ENCODE measurements at places on chromosomes 3 and 15.

- no peak for DNase-seq
Observed at GRCh38 chr3:24156466-24156865, 211.4 kb downstream of the NR1D2 start.

- DNase-seq = no peak
Observed at GRCh38 chr3:29554566-29554965, 273.7 kb downstream of the RBMS3 start.

GRCh38 chr3:19931180-19931692, 2.8 kb downstream of the EFHB start:
- DNase-seq = no peak

- no peak for DNase-seq
Observed at GRCh38 chr15:83318861-83319415, 34.5 kb upstream of the BNC1 start.

GRCh38 chr3:70889162-70890019, 577.0 kb upstream of the MDFIC2 start:
- DNase-seq = no peak

DNA sequence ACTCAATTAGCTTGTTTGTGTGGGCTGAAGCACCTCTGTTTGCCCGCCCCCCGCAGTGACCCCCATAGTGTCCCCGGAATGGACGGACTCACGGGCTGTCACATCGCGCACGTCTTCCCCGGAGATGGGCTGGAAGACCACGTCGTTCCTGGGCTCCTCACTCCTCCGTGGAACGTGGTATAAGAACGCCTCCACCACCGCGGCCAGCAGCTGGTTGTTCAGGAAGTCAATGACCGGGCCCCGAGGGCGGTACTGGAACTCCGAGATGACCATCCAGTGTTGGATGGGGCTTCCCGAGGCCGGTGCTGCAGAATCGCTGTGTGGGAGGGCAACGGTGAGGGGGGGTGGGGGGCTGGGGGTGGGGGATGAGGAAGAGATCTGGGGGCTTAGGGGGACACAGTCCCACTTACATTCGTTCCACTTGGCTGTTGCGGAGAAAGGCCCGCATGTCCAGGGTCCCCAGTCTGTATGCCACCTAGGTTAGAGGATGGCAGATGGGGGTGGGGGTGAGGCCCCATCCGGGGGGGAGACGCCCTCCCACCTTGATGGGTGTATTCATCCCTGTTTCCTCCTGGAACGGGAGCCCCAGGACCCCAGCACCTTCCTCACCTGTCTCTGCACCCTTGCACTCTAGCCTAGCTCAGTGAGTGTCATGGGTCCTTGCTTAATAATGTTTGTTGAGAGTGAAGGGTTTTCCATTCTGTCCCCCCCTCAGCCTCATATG, 30.2 kb downstream of the MUC20 start:
- DNase-seq = no peak

GRCh38 chr3:76152028-76152427, 366.7 kb upstream of the ZNF717 start:
- no peak for DNase-seq

DNA sequence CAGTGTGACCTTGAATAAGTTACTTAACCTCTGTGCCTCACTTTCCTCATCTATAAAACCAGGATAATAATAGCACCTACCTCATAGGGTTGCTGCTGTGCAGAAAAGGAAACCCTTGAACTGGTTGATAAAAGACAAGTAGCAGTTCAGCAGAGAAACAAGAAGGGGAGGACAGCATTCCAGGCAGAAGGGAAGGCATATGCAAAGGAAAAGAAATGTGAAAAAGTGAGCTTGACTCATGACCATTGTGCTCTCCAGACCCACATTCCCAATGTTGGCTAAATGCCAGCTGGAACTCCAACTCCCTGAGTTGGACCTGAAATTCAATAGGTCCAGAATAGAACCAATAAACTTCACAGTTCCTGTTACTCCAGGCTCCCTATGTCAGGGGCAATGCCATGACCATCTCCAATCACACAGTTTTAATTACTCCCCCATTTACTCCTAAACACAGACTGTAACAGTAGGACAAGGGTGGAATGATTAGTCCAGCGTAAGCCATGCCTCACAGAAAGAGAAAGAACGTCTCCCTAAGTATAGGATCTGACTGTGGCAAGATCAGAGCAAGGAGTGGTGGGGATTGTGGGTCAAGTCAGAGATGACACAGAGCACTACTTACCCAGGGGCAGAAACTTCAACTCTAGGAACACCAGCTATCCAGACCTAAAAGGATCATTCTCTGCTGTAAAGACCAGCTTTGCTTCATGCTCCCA, 26.9 kb downstream of the PRKAR2A start:
- DNase-seq = no peak

DNA sequence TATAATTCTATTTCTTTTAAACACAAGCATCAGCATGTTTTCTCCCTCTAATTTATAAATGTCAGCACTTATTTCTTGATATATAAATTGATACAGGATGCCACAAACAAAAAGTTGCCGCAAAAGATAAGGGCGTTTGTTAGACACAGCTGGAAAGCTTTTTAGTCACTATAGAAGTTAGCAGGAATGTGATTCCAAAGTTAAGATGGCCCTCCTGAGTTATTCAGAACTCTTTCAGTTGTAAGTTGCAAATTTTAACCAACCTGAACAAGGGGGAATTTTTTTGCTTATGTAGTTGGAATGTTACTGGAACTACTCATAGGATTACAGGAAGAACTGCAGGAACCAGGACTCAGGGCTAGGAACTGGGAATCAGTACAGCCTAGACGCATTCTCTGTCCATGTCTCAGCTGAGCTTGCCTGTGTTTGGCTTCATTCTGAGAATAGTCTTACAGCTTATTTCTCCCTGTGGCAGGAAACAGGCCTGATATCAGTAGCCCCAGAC, 166.3 kb downstream of the VGLL4 start:
- DNase-seq = no peak

GRCh38 chr3:176562331-176562730, 635.0 kb downstream of the TBL1XR1 start:
- DNase-seq = no peak

DNA sequence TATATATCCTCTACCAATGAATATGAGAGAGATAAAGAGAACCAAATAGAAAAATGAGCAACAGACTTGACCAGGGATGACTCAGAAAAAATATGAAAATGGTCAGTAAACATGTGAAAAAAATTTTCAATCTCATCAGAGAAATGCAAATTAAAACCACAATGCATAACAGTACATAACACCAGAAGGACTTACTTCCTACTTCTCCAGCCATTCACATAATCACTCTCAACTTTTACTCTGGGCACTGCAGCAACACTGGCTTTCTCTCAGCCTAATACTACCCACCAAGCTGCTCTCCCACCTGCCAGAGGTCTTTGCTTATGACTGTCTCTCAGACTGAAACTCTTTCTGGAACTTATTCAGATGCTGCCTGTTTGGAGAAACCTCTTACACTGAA, 49.4 kb downstream of the DPH6 start:
- DNase-seq = no peak

DNA sequence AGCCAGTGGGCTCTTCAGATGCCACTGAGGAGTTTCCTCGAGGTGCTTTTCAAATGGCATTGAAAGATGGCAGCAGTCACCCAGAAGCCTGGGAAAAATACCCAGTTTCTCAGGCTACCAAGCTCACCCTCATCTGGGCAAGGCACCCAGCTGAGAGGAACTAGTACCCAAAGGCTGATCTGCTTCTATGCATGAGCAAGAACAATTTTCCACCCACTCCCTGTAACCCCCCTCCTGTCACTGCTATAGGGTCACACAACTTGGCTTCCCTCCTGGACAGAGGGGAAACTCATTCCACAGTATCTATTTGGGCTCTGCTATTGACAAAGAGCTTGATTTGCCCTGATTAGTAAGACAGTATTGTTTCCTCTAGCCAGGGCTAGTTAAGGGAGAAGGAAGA, 31.9 kb downstream of the THRB start:
- no peak for DNase-seq

DNA sequence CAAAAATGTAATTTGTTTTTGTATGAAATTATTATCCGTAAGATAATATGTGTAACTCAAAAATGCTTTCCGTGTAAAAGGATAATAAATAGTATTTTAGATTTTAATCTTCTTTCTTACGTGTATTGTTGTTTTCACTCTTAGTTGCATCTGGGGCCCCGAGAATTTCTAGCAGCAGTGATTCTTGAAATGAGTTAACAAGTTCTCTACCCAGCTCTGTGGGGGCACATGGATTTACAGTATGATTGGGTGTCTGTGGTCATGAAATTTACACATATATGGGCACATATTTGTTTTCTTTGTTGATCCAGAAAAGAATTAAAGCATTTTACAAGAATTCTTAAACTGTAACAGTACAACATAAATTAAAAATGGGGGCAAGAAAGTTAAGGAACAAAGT, 145.9 kb upstream of the LRRFIP2 start:
- no peak for DNase-seq

- DNase-seq = no peak
Observed at GRCh38 chr3:172965256-172965655, 175.8 kb downstream of the SPATA16 start.

DNA sequence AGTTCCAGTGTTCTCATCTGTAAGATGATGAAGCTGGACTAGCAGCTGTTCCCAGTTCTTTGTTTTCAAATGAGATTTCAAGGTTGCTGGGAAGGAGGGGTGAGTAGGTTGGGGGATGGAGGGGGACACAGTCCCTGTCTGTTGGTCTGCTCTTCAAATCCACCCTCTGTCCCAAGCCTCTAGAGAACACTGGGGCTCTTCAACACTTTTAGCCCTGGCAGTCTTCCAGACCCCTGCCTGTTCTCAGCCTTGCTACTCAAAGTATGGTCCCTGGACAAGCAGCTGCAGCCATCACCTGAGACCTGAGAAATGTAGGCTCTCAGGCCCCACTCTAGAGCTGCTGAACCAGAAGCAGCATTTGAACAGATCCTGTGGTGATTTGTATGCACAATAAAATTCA, 41.3 kb downstream of the NEK11 start:
- no peak for DNase-seq

DNA sequence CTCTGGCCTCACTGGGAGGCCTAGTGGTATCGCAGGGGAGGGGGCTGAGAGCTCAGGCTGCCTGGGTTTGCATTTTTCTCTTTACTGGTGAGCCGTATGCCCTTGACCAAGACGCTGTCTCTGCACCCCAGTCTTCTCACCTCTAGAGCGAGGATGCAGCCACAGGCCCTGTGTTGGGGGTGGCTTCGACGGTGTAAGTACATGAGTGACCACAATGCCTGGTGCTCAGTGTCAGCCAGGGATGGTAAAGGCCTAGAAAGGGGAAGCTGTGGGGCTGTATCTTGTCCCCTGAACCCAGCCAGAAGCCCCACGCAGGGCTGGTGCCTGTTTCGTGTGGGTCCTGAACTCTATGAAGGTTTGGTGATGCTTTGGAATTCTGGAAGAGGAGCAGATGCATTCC, 19.8 kb downstream of the SYNM start:
- DNase-seq = no peak

DNA sequence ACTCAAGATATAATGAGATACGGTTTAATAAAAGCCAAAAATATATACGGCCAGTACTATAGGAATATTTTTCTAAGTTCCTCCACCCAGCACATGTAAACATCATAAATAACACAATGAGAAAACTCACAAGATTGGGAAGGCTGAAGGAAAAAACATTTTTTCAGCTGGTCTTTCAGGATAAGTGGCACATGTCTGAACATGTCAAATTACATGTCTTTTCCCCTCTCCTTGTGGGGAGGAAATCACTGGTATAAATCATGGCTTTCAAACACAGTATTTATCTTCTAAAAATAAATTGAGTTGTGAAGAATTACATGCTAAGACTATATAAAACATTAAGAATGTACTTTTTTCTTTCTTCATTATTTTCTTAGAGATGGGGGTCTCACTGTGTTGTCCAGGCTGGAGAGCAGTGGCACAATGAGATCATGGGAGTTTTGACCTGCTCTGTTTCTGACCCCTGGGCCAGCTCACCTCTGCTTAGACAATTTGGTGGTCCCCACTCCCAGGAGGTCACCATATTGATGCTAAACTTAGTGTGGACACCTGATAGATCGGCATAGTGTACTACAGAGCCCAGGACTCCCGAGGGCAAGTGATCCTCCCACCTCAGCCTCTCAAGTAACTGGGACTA, 32.8 kb downstream of the ETV5 start:
- DNase-seq = no peak

- no peak for DNase-seq
Observed at GRCh38 chr15:90060797-90061196, 41.5 kb downstream of the IDH2 start.

- no peak for DNase-seq
Observed at GRCh38 chr15:55649058-55649423, 60.9 kb upstream of the PYGO1 start.

GRCh38 chr15:59401824-59402569, 29.3 kb upstream of the MYO1E start:
- DNase-seq = no peak

DNA sequence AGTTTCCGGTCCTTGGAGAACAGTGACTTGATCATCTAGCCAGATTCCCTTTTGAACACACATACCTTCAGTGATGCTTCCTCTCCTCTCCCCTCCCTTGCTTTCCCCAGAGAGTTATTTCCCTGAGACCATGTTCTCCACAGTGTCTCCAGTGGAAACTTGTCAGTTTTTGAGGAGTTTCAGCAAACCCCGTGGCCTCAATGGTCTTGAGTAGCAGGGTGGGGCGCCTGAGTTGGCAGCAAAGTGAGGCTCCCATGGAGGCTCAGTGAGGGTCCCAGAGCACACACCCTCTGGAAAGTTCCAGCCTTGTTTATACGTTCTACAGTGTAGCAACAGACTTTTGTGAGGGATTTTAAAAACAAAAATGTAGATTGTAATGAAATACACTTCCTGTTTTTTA, 135.1 kb downstream of the LRRC28 start:
- DNase-seq = no peak

DNA sequence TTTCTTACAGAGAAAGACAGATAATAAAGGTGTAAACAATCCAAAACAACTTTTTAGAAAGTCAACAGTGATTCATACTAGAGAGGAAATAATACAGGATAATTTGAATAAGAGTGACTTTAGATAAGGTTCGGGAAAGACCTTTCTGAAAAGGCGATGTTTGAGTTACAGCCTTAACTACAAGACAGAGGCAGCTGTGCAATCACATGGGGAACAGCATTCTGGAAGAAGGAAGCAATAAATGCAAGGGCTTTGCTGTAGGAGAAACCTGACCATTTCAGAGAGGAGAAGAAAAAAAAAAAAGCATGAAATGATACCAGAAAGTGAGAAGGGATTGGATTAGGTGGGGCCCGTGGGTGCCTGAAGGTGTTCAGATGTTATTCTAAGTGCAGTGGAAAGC, 200.6 kb upstream of the ATP11B start:
- DNase-seq = no peak

- DNase-seq = no peak
Observed at GRCh38 chr3:191030929-191031328, 168.1 kb upstream of the OSTN start.

DNA sequence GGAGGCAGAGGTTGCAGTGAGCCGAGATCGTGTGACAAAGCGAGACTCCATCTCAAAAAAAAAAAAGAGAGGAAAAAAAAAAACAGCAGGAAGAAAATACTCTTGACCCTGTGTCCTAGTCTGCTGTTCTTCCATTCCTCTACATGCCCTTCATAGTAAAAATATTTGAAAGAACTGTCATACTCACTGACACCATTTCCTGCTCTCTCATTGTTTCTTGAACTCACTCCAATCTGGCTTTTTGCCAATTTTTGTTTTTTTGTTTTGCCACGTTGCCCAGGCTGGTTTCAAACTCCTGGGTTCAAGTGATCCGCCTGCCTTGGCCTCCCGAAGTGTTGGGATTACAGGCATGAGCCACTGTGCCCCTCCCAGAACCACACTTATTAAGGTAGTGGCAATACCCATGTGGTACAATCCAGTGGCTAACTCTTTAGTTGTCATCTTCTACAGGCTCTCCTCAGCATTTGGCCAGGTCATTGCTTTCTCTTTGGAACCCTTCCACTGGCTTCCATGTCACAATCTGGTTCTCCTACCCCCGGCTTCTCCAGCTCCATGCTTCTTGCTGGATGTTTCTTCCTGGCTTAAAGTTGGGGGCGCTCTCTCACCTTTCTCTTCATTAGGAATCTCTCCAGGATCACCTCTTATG, 238.2 kb upstream of the C2CD4B start:
- DNase-seq = no peak
